ENCODE measurements at places on chromosomes 6 and 20.

DNA sequence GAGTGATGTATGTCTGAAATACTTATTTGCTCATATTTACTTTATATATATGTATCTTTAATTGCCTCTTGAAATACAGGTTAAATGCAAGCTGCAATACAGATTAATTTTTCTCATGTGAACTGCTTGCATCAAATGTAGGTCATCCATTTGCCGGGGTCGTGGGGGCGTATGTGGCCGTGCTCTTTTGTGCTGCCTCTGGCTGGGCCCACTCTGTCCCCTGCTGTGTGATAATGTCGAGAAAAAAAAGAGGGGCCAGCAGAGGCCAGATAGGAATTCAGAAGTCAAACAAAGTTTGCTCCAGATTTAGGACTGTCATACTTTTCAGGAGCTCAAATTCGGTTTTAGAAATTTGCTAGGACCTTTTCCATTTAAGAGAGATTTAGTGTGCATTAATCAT is 459.6 kb upstream of the SOX4 start:
- H3K4me1 ChIP-seq = peaks cover 6% of the 10 kb centered on the region
- no peak for DNase-seq
- H3K27ac ChIP-seq = no peak overlapping the region
- no peaks in the 10 kb centered on the region for H3K27me3 ChIP-seq

- H3K27ac ChIP-seq = no peak overlapping the region
- no peak for DNase-seq
- H3K4me1 ChIP-seq = peaks cover 11% of the 10 kb centered on the region
- H3K27me3 ChIP-seq = no peaks in the 10 kb centered on the region
Measured at GRCh38 chr6:113401231-113401630, 455.9 kb upstream of the MARCKS start.

- H3K27ac ChIP-seq = no peak overlapping the region
- H3K4me3 ChIP-seq = no peak overlapping the region
- DNase-seq = no peak
- no peaks in the 10 kb centered on the region for H3K27me3 ChIP-seq
- H3K36me3 ChIP-seq = no peaks in the 10 kb centered on the region
- H3K4me1 ChIP-seq = peaks cover 3% of the 10 kb centered on the region
Measured at GRCh38 chr6:31579546-31580437, 2.4 kb downstream of the LTB start.

DNA sequence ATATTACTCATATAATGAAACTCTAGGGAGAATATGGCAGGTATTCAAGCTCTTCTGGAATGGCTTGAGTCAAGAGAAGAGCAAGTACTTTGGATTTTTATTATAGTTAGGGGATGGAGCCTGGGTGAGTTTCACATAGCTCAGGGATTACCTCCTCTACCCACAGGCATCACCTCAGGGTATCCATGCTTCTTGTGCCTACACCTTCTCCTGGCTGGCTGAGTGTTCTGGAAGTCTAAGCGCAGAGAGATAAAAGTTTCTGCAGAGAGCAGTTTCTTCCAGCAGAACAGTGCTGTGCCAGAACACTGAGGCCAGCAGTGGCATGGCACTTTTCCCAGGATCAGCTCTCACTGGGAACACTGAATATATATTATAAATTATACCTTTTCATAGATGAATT is 199.7 kb upstream of the KCNQ5 start:
- H3K27ac ChIP-seq = no peak overlapping the region
- peaks cover 14% of the 10 kb centered on the region for H3K4me1 ChIP-seq
- H3K4me3 ChIP-seq = no peak overlapping the region
- no peak for DNase-seq
- no peaks in the 10 kb centered on the region for H3K36me3 ChIP-seq

DNA sequence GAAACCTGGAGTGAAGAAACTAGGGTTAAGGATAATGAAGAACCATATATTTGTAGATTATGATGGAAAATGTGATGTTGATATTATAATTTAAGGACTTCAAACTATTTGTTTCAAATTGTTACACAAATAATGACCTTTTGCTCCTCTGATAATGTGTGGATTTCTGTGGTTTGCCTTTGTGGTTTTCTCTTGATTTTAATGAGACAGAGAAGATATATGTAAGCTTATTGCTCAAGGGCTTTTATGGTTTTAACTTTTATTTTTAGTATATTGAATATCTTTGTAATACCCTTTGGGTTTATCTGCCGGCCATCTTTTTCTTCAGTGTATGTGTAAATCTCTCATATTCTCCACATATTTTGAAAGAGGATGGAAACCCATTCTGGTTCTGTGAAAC is 362.3 kb downstream of the RIMS1 start:
- H3K27ac ChIP-seq = no peak overlapping the region
- no peaks in the 10 kb centered on the region for H3K27me3 ChIP-seq
- no peaks in the 10 kb centered on the region for H3K4me1 ChIP-seq
- H3K36me3 ChIP-seq = no peaks in the 10 kb centered on the region

- H3K36me3 ChIP-seq = no peaks in the 10 kb centered on the region
- DNase-seq = peak; percentile 77
- H3K27me3 ChIP-seq = no peaks in the 10 kb centered on the region
- no peak overlapping the region for H3K27ac ChIP-seq
- no peak overlapping the region for H3K4me3 ChIP-seq
- no peaks in the 10 kb centered on the region for H3K4me1 ChIP-seq
Measured at GRCh38 chr6:137271245-137272183, 52.3 kb upstream of the IFNGR1 start.

DNA sequence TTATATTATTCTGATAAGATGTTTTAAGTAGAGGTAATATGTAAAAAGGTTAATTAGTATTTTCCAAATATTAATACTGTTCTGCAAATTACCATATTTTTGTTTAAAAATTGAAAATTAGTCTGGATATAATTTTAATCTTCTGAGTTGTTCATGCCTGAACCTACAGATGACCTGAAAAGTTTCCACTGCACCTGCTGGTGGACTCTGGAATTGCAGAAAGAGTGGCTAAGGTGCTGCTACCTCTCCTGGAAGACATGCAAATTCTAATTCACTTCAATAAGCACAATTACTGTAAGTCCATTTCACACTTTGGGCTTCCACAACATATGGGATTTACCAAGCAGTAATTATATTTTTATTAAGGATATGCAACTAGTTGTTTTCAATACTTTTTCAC is 77.7 kb upstream of the OLIG3 start:
- no peaks in the 10 kb centered on the region for H3K4me1 ChIP-seq
- no peaks in the 10 kb centered on the region for H3K27me3 ChIP-seq
- peak; percentile 24 for DNase-seq
- H3K36me3 ChIP-seq = no peaks in the 10 kb centered on the region
- no peak overlapping the region for H3K27ac ChIP-seq
- no peak overlapping the region for H3K4me3 ChIP-seq

DNA sequence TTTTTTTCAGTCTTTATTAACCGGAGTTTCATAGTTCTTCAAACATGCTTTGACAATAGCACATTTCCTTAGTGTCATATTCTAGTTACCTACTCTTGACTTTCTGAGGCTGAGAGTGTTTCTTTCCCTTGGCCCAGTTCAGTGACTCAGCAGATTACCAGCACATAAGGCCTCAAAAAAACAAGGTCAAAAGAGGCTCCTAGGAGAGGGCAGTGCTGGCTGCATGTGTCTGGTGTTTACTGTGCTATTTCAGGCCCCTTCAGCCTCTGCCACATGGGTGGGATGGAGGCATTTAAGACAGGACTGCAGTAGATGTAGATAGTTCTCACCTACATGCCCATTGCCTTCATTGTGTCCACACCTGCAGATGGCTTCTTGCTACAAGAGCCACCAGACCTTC is 198.2 kb upstream of the SSTR4 start:
- H3K27me3 ChIP-seq = peaks cover 3% of the 10 kb centered on the region
- no peaks in the 10 kb centered on the region for H3K36me3 ChIP-seq
- DNase-seq = peak; percentile 37
- peaks cover 19% of the 10 kb centered on the region for H3K4me1 ChIP-seq
- H3K4me3 ChIP-seq = no peak overlapping the region

DNA sequence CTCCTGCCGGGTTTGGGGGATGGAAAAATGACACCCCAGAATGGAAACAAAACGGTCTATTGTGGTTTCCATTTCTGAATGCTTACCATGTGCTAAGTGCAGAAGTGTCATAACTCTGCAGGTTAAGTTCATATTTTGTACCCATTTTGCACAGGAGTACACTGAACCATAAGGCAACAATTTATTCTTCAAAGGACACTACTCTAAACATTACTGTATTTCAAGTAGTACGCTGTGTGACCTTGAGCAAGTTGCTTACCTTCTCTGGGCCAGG is 9.8 kb upstream of the ID1 start:
- H3K27me3 ChIP-seq = no peaks in the 10 kb centered on the region
- no peak overlapping the region for H3K4me3 ChIP-seq
- H3K4me1 ChIP-seq = peaks cover 17% of the 10 kb centered on the region
- no peaks in the 10 kb centered on the region for H3K36me3 ChIP-seq
- no peak for DNase-seq
- H3K27ac ChIP-seq = peak overlapping the region; percentile 95

- peak; percentile 89 for DNase-seq
- H3K36me3 ChIP-seq = peaks cover 16% of the 10 kb centered on the region
- no peak overlapping the region for H3K4me3 ChIP-seq
- H3K27me3 ChIP-seq = no peaks in the 10 kb centered on the region
Measured at GRCh38 chr6:157316871-157317814, 6.2 kb downstream of the TMEM242 start.

- no peaks in the 10 kb centered on the region for H3K36me3 ChIP-seq
- peak; percentile 9 for DNase-seq
- no peak overlapping the region for H3K27ac ChIP-seq
- H3K27me3 ChIP-seq = peaks cover 39% of the 10 kb centered on the region
- H3K4me3 ChIP-seq = peak overlapping the region; percentile 13
Measured at GRCh38 chr20:41365777-41366545, 657 bp downstream of the EMILIN3 start.

DNA sequence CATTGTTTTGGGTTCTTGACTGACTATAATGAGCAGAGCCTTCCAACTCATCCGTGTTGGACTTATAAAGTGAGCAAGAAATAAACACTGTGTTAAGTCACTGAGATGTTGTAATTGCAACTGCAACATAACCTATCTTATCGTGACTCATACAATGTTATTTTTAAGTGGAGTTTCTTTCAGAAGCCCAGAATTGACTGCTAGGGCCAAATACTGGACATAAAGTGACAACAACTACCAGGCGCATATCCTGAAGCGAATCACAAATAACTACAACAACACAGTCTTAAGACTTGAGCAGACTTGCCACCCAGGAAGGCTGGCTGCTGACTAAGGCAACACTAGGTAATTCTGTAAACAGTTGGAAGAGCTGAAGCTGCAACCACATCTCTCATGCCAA is 326.6 kb downstream of the COL12A1 start:
- H3K36me3 ChIP-seq = no peaks in the 10 kb centered on the region
- H3K4me3 ChIP-seq = no peak overlapping the region
- H3K27ac ChIP-seq = no peak overlapping the region
- peak; percentile 90 for DNase-seq

DNA sequence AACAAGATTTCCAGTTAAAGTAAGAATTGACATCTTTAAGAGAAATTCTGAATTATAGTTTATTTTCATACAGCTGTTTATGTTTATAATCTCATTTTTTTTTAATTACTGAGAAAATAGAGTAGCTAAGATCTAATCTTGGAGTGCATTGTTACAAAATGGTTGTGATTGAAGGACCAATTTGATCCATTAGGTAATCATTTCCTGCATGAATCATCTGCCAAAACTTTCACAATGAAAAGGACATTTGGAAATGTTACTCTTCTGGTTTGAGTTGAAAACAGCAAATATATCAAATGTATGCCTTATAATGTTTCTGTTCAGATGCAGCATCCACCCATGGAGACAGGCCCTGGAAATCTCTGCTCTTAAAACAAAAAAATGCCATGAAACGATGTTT is 19.0 kb downstream of the TUBB2A start:
- H3K4me3 ChIP-seq = no peak overlapping the region
- H3K4me1 ChIP-seq = no peaks in the 10 kb centered on the region
- peaks cover 60% of the 10 kb centered on the region for H3K36me3 ChIP-seq
- DNase-seq = peak; percentile 60

DNA sequence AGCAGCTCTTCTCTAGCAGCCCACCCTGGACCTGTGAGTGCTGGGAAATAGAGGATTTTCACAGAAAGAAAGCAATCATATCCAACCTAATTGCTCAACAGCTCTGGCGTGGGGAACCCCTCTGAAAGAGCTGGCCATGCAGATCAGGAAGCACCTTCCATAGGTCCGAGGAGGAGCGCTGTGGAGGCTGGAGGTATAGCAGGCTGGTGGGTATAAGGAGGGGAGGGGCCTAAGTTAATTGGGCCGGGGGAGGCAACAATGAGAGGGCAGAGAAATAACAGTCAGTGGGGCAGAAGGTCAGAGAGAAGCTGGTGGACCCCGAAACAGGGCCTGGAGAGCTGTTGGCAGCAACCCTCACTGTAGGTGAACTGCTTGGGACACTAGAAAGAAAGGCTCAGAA is 40.8 kb downstream of the SNRNP48 start:
- H3K4me3 ChIP-seq = no peak overlapping the region
- H3K4me1 ChIP-seq = no peaks in the 10 kb centered on the region
- no peak overlapping the region for H3K27ac ChIP-seq
- no peak for DNase-seq
- H3K27me3 ChIP-seq = no peaks in the 10 kb centered on the region

DNA sequence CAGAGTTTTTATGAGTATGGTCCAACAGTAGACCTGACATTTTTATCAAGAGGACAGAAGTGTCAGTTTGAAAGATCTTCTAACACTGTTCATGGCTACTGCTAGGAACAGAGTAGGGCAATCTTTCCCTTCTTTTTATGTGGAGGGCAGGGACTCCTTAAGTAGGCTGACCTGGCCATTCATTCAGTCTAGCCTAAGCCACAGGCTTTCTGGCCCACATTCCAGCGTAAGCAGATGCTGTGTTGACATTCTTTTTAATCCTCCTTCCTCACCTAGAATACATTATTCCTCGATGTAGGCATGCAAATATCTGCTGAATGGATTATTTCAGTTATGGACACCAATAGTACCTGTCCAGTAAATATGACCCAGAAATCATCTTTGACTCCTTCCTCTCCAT is 188.3 kb downstream of the ATXN1 start:
- H3K27me3 ChIP-seq = no peaks in the 10 kb centered on the region
- H3K4me1 ChIP-seq = peaks cover 6% of the 10 kb centered on the region
- H3K36me3 ChIP-seq = no peaks in the 10 kb centered on the region

DNA sequence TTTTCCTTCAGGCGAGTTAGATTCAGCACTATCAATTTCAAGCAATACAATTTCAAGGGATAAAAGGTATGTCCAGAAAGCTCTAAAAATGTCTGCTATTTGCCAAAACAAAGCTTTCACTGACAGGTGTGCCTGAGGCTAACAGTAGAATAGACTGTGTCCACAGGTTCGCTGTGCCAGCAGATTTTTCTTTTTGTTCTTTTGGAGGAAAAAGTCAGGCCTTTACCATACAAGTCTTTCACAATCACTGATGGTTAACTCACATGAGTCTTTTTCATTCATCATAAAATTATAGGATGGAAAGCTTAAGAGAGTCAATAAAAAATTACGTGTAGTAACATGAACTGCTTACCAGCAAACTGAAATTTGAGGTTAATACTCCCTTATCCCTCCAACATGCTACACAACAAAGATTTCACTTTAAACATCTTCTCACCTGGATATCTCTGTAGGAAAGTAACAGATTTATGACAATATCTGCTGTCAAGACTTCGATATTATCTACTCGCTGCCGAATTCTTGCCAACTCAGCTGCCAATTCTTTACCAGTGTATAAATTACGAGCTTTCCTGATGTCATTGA is 95.4 kb downstream of the MAP3K5 start:
- H3K27me3 ChIP-seq = no peaks in the 10 kb centered on the region
- no peak overlapping the region for H3K27ac ChIP-seq
- DNase-seq = no peak
- no peaks in the 10 kb centered on the region for H3K4me1 ChIP-seq
- no peak overlapping the region for H3K4me3 ChIP-seq

Measured in cardiac muscle cell (in vitro differentiated cells and primary cell).